ENCODE measurements at places on chromosomes 6 and 20.
A peak's percentile ranks its signal among the peaks of the same experiment; 100 is the strongest.

DNA sequence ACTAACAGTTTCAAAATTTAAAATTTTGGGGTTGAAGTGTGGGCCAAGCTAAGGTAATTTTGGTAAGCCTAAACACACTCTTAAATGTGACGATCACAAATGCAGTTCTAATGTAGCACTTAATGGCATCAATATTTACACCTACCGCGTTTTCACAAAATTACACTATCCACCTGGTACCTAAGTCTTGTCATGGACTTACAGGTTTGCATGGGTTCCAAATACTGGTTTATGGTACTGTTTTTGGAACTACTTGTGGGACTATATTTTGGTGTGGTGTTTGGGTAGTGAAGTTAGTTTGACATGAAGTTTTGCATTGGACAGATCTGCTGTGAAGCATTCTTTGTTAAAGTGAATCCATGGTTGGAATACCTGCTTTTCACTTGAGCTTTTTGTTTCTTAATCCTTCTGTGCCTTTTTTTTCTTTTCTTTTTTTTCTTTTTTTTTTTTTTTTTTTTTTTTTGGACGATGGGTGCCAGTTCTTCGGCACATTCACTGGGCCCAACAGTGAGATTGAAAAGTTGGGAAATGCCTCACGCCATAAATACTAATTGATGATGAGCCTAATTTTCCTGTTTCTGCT is 6.5 kb downstream of the SRSF3 start:
- no peak for DNase-seq

- DNase-seq = no peak
Observed at GRCh38 chr20:25040438-25040831, 17.5 kb downstream of the ACSS1 start.

GRCh38 chr20:10590950-10591671 is 82.7 kb downstream of the JAG1 start:
- DNase-seq = no peak

DNA sequence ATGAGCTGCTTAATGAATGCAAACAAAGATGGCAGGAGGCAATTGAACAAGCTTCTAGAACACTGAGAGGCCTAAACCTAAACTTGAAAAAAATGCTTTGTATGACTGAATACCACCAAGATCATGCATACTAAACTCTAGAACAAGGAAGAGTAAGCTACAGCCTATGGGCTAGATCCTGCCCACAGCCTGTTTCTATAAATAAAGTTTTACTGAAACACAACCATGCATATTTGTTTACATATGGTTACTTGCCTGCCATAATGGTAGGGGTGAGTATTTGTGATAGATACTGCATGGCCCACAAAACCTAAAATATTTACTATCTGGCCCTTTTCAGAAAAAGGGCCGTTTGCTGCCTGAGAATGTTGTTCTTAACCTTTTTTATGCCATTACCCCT is 37.0 kb downstream of the ZFP64 start:
- DNase-seq = no peak

DNA sequence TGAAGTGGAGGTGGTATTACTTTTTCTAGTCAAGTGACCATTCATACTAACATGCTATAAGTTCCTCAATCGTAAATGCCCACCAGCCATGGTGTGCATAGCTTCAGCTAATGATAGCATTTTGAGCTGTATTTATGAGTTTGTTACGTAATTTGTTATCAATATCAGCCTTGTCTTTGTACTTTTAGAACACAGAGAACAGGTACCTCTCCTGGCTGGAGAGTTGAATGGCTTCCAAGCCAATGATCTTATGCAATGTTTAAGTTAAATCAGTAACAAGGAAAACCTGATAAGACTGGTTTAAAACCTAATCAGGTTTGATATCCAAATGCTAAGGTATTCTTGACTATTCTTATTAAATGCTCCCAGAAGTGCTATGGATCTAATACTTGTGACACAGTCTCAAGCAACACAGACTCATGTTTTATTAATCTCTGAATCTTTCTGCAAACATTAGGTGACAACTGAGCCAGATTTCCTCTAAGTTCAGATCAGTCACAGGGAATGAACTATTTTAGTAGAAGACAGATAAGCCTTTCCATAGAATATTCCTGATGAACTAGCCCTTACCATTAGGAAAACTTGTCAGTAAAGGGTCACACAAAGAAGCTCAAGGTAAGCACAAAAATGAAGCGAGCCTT is 154.8 kb downstream of the PTPRK start:
- DNase-seq = no peak

DNA sequence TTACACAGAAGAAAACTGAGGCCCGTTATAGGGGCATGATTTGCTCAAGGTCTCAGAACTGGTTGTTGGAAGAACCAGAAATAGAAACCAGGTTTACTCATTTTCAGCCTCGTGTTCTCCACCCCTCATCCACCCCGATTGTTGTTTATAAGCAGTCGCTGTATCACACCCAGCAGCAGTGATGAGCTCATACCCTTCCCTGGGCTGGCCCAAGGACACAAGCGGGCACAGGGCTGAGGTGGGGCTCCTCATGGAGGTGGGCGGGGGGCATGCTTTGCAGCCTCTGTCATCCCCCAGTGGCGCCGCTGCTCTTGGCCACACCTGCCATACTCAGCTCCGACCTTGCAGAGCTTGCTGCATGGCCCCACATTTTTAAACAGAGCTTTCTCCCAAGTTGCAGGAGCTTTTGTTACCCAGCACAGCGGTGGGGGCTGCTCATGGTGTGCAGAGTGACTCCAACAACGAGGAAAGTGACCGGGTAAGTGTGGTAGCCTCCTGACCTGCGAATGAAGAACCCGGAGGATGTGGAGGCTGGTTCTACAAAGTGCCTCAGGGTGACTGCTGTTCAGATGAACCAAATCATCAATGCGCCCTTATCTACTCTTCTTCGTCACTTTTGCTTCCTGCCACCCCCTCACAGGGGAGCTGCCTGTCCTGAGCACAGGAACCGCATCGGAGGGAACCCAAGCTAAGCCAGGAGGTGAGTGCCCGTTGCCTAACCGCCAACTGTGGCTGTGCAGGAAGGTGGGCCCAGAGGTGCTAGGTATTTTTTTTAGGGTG is 43.6 kb upstream of the NKX2-2 start:
- peak; percentile 76 for DNase-seq
